BJ (cell line): ENCODE measurements at places on chromosomes 12 and 14. TPM values are rescaled to one million over a fixed set of nuclear protein-coding genes. Genes with fewer than 3 reads are reported as not detected.

- no peak for DNase-seq
Observed at GRCh38 chr14:51869411-51870100, 9.1 kb downstream of the GNG2 start.

- DNase-seq = no peak
Observed at GRCh38 chr12:122659579-122659978, 43.6 kb downstream of the HCAR2 start.

GRCh38 chr14:75258079-75258802 is 20.4 kb upstream of the FOS start:
- no peak for DNase-seq

- no peak for DNase-seq
Observed at GRCh38 chr12:116130431-116130830, 147.1 kb downstream of the MED13L start.

- no peak for DNase-seq
Observed at GRCh38 chr12:129145381-129145780, 292.1 kb downstream of the GLT1D1 start.

DNA sequence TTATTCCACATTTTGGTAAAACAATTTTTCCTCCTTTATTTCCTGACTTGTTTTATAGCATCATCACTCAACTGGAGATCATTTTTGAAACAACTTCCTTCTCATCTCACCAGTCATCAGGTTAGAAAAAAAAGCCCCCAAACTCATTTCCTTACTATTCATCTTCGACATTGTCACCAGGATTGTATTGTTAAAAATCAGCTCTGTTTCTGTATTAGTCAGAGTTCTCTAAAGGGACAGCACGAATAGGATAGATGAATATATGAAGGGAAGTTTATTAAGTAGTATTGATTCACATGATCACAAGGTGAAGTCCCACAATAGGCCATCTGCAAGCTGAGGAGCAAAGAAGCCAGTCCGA is 392.6 kb downstream of the FUT8 start:
- no peak for DNase-seq

GRCh38 chr12:14810167-14810952 is 3.6 kb downstream of the SMCO3 start:
- no peak for DNase-seq

- DNase-seq = no peak
Observed at GRCh38 chr12:2575245-2575644, 219.5 kb upstream of the FKBP4 start.

- no peak for DNase-seq
Observed at GRCh38 chr12:128455851-128456250, 188.9 kb downstream of the TMEM132C start.

- DNase-seq = no peak
Observed at GRCh38 chr14:94545131-94545841, 16.0 kb upstream of the SERPINA4 start.

DNA sequence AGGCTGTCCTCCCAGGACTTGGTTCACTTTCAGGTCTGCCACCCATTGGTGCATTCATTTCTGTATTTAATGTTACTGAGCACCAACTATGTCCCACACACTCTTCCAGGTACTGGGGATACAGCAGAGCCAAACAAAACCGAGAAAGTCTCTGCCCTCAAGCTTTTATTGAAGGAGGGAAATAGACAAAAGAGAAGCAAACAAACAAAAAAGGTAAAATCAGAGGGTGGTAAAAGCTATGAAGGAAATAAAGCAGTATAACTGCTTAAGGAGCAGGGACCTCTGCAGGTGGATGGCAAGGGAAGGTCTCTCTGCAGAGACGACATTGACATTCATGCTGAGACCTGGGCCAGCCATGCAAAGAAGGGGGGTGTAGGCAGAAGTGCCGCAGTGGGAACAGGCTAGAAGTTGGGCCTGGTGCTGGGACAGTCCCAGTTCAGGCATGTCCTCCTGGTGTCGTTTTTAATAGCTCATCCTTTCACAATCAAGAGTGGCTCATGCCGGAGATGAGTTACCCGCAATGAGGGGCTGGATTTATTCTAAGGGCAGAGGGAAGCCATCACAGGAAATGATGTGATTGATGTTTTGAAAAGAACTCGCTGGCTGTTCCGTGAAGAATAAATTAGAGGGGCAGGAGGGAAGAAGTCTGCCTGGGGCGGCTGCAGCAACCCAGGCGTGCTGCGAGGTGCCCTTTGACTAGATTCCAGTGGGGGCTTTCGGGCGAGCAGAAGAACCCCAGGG is 72.8 kb downstream of the IRF2BPL start:
- no peak for DNase-seq

DNA sequence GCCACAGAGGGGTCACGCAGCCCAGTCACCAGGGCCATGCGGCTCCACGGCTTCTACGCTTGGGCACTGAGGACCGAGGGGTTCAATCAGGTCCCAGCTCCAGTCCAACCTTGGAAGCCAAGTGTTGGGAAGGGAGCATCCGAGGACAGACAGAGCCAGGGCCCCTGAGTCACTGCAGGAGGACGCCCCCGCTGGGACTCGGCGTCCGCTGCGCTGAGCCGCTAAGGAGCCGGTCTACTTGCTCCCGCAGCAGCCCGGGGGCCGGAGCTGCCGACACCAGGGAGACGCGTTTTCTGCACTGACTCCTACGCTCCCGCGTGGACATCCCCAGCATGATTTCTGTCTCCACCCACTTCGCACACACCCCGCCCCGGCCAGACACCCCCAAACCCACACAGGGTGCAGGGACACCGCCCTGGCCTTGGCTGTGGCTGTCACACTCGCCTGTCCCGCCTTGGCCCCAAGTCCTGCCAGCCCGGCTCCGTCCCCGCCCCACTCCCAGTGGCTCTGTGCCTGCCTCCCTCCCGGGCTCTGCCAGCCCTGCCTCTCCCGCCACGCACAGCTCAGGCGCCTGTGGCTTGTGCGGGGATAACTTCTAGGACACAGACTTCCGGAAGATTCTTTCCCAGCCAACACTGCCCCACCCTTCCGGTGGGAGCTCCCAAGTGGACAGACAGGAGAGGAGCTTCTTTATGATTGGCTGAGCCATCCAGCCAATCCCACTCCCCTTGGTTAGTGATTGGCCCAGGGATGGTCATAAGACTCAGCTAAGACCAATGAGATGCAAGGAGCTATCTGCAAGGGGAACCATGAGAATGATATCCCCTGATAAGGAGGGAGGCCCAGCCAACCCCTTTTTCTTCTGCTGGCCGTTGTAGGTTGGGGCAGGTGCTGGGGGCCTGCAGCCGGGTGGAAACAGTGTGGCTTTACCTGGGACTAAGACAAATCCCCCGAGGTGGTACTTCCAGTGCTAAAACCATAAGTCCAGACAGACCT is 118.9 kb upstream of the SFSWAP start:
- no peak for DNase-seq

DNA sequence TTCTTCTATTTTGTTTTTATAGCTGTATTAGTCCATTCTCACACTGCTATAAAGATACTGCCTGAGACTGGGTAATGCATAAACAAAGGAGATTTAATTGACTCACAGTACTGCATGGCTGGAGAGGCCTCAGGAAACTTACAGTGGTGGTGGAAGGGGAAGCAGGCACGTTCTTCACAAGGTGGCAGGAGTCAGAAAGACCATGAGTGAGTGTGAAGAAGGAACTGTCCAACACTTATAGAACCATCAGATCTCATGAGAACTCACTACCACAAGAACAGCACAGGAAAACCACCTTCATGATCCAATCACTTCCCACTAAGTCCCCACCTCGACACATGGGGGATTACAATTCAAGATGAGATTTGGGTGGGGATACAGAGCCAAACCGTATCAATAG is 42.3 kb downstream of the ARMH4 start:
- DNase-seq = no peak

DNA sequence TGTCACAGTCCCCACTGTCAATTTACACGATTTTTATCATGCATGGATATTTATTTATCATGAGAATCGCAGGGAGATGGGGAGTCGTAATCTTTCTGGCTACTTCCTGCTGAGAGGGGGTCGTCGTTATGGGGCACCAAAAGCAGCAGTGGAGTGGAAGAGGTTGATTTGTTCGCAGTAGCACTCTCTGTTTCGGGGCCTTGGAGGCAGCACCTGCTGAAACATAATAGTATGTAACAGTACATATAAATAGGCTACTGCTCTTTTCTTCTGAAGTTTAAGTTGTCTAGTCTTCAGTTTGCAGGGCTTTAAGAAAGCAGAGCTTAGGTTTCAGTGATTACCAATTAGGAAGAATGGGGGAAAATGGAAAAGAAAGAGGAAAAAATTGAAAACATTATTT is 3.8 kb downstream of the SOAT2 start:
- no peak for DNase-seq

DNA sequence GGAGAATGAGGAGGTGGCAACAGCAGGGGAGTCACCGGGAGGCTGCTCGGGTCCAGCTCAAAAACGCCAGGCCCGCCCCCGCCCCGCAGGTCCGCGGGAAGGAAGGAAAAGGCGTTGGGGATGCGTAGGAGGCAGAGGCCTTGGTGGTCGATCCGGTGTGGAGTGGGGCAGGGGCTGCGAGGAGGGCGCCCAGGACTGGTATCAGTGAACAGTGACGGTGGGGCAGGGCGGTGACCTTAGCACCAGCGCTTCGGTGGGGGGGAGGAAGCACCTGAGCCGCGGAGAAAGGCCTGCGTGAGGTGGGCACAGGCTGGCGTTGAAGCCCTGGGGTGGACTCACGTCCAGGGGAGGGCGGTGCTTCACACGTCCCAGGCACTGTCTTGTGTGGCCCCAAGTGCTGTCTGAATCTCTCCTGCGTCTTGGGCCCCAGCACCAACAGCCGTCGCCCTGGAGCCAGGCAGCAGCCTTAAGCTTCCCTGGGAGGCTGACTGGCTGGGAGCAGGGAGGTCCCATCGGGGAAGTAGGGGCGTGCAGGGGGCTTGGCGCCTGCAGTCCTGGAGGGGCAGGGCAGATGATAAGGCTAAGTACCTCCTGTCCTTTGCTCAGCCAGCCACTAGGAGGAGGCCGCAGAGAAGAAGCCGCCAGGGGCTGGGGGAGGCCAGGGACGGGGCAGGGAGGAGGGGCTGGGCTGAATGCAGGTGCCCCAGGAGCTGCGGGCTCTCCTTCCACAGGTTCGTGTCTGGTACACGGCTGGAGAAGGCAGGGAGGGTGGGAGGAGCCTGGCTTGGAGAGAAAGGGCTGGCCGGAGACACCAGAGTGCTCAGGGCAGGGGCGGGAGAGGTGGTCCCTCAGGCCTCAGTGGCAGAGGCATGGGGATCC is 26.5 kb downstream of the ZBTB42 start:
- DNase-seq = no peak

- no peak for DNase-seq
Observed at GRCh38 chr14:93564918-93565317, 134.2 kb downstream of the UNC79 start.

GRCh38 chr12:48441069-48441468 is 31.3 kb upstream of the ANP32D start:
- DNase-seq = no peak

DNA sequence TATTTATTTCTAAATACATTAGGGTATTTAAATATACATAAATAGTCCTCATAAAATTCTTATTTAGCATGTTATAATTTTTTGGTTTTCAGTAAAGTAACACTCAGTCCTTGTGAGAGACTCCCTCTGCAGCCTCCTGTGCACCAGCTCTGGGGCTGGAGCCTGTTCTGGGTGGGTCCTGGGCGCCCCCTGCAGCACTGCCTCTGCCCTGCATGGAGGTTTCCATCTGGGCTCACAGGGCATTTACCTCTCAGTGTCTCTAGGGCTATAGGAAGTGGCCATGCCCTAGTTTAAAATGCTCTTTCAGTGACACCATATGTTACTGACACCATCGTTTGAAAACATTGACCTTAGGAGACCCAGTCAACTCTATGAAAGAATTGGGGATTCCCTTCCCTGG is 1155.2 kb downstream of the TMEM121 start:
- no peak for DNase-seq

DNA sequence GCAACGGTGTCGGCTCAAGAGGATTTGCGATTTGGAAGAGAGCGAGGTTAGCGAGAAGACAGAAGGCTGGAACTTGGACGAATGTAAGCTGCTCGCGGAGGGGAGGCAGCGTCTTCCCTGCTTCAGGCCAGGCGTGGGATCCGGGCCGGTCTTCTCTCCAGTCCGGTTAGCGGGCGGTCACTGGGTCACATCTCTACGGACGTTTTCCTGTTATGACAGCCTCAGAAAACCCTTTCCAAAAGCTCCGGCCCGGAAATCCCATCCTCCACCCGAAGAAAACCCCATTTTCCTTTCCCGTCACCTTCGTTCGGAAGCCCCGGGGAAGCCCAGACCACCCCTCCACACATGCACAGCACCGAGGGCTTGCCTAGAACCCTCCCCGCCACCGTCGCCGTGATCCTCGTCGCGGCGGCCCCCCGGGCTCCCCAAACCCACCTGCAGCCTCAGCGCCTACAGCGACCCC is 268 bp downstream of the NDUFB1 start:
- DNase-seq = no peak

GRCh38 chr12:124809878-124810277 is 53.8 kb downstream of the SCARB1 start:
- DNase-seq = no peak

DNA sequence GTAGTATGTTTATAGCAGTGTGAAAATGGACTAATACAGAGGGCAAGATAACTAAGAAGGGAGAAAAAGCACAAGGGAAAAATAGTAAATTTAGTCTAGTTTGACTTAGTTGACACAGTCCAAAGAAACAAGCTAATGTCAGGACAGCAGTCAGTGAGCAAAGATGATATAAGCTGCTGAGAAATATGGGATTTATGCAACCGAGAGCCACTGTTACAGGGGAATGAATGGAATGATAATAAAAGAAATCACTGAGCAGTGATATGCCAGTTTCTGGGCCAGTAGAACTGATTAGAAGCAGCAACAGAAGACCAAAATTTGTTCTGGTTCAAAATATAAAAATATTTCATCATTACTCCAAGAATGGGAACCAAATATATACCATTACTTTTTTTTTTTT is 60.1 kb downstream of the R3HDM2 start:
- no peak for DNase-seq

GRCh38 chr12:89786177-89786810 is 77.7 kb upstream of the ATP2B1 start:
- DNase-seq = no peak

DNA sequence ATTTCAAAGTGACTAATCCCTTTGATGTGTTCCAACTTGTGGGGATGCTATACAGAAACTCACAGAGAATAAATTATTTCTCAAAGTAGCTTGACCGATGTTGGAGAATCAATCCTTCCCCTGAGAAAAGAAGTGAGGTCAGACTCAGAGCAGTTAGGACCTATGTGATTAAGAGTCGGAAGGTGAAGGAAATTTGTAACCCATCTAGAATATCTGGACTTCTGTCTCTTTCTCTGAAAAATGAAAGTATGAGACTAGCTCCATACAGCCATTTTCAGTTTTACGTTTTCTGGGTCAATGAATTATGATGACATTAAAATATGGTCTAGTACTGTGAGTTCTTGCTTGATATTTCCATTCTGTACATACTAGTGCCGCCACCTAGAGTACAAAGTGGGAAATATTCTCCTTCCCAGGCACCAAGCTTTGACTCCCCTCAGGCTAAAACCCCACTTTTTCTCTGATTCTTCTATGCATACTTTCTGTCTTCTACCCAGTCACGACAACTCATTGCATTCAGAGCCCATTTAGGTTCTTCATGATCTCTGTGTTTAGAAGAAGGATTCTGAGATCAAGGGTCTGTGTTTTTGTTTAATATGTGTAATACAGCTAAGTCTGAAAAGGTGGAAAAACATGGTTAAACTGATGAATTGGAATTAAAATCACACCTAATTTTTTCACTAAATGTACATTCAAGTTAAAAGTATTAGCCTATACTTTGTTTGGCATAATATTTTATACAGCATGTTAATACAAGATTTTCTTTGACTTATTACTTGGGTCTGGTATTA is 6.9 kb upstream of the NTS start:
- no peak for DNase-seq

Gene FBRSL1
- 1.0 and 1.4 TPM in 2 replicates for polyA plus RNA-seq

Gene GPRC5A
- polyA plus RNA-seq = 230 and 241 TPM in 2 replicates

Gene KCNJ8
- 7.6 and 8.7 TPM in 2 replicates for polyA plus RNA-seq

Gene SYT10
- not detected in 2 replicates for polyA plus RNA-seq

Gene NPAS3
- 0.04 and 0.09 TPM in 2 replicates for polyA plus RNA-seq

Gene WNT1
- not detected in 2 replicates for polyA plus RNA-seq

Gene PLA2G1B
- not detected in 2 replicates for polyA plus RNA-seq

Gene ZC2HC1C
- polyA plus RNA-seq = 0.85 and 1.2 TPM in 2 replicates
